HCT116 (cell line): ENCODE measurements at places on chromosomes 11 and 22.

- DNase-seq, result no peak
Observed at GRCh38 chr11:110123003-110123402, 29.8 kb downstream of the ZC3H12C start.

- no peak for DNase-seq
Observed at GRCh38 chr22:42376711-42377554, 55.3 kb downstream of the NFAM1 start.

GRCh38 chr22:36887162-36887561, 26.3 kb upstream of the CSF2RB start:
- no peak for DNase-seq

DNA sequence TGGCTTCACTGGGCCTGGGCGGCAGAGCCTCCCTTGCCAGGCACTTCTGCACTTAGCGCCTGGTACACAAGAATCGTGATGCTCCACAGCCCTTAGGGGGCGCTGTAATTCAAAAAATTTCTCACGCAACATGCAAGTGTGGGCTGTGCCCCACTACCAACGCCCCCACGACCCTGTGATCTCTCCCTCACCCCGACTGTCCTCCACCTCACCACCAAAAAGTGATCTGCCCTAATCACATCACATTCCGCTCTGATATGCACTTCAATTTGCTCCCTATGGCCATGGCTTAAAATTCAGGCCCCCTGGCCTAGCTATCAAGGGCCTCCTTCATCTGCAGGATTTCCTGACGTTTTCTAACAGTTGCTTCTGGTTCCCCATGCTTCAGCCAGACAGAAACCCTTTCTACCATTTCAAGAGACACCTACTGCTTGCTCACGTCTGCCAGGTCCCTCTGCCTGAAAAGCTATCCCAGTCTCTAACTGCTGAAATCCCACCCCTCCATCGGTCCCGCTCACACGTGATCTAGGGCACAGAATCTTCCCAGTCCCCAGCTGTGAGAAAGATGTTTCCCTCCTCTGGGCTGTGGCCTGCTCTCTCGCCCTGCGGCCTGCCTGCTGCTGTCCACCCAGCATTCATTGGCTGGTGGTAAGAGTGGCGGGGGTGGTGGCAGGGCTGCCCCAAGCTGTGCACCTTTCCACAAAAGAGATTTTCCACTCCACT, 27.9 kb upstream of the LRRC32 start:
- DNase-seq, result peak; percentile 34

- DNase-seq, result no peak
Observed at GRCh38 chr22:35275580-35275979, 18.3 kb downstream of the HMGXB4 start.

GRCh38 chr22:49863931-49864330, 10.3 kb downstream of the ZBED4 start:
- no peak for DNase-seq

DNA sequence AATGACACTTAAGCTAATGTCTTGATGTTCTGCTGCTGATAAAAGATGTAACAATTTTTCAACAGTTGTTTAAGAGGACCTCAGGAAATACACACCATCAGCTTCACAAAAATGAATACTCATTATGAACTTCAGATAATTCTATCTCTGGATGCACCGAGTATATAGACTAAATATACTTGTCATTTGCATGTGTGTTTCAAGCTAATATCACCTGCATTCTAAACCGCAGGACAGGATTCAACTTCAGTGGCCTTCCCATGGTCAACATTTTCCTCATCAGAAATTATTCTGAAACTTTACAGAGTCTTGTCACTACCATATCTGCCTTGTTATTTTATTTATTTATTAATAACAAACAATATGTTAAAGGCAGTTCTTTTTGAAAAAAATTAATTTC, 717.0 kb upstream of the CCDC179 start:
- no peak for DNase-seq

DNA sequence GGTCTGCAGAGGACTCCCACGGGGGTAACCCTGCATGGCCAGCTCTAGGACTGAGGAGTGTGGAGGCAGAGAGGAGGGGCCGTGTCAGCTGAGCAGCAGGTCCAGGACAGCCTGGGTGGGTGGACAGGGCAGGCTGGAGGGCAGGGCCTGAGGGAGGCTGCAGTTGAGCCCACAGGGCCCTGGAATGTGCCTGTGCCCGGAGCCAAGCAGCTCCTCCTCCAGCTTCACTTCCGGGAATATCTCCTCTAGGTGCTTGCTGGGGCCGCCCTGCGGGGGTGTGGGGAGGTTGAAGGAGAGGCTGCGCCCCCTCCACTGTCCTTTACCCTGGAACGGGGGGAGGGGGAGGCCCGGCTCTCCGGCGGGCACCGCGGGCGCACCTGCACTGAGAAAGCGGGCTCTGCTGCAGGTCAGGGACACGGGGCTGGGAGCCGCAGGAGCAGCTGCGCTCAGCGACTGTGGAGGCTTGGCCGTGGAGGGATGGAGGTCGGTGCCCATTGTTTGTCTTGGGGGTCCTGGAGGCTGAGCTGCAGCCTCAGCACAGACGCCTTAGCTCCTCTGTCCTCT, 1293.2 kb downstream of the BRD1 start:
- DNase-seq, result no peak

GRCh38 chr11:1160231-1161101, 2.7 kb downstream of the MUC5AC start:
- no peak for DNase-seq

- DNase-seq, result no peak
Observed at GRCh38 chr11:105870516-105871113, 151.4 kb downstream of the MSANTD4 start.

DNA sequence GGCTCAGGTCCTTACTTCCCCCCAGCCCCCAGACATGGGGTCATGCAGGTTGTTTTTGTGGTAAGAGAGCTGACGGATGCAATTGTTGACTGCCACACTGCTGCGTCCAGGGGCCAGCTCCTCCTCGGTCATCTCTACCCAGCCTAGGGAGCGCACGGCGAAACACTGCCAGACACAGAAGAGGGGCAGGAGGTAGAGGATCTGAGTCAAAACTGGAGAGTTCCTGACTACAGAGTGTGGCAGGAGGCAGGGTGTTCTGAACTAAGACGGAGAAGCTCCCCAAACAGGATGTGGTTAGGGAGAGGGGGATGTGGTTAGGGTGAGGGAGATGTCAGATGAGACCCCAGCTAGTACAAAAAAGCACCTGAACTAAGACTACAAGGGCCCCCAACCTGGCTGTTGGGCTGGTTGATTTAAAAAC, 12.3 kb downstream of the SMPD1 start:
- DNase-seq, result no peak

DNA sequence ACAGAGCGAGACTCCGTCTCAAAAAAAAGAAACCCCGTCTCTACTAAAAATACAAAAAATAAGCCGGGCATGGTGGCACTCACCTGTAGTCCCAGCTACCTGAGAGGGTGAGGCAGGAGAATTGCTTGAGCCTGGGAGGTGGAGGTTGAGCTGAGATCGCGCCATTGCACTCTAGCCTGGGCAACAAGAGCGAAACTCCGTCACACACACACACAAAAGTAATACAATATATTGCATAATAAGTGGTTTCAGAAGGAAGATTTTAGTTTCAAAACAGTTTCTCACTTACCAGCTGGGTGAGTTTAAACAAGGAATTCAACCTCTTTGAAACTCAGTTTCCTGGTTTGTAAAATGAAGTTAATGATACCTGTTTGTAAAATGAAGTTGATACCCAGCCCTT, 32.7 kb upstream of the HTR3A start:
- no peak for DNase-seq

GRCh38 chr11:120703358-120704152, 192.0 kb downstream of the GRIK4 start:
- DNase-seq, result no peak

- no peak for DNase-seq
Observed at GRCh38 chr11:66922551-66922950, 35.6 kb downstream of the PC start.

DNA sequence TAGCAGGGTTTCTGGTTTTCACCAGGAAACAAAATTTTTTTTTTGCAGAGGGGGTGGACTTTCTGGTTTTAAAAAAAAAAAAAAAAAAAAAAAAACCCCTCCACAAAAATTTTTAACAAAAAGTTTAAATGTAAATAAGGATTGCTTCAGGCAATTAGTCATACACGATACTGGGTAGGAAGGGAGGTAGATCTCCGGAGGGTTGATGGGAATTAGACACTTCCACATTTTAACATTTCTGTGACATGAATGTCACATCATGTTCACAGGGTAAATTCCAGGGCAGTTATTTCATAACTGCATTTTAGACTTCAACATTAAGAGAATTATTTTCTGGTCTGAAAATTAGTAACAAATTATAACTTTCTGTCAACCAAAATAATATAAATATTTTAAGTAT, 15.9 kb downstream of the NUP98 start:
- DNase-seq, result no peak

GRCh38 chr11:108084811-108085210, 36.6 kb upstream of the ACAT1 start:
- DNase-seq, result no peak

- no peak for DNase-seq
Observed at GRCh38 chr22:33415401-33415800, 357.2 kb upstream of the SYN3 start.

DNA sequence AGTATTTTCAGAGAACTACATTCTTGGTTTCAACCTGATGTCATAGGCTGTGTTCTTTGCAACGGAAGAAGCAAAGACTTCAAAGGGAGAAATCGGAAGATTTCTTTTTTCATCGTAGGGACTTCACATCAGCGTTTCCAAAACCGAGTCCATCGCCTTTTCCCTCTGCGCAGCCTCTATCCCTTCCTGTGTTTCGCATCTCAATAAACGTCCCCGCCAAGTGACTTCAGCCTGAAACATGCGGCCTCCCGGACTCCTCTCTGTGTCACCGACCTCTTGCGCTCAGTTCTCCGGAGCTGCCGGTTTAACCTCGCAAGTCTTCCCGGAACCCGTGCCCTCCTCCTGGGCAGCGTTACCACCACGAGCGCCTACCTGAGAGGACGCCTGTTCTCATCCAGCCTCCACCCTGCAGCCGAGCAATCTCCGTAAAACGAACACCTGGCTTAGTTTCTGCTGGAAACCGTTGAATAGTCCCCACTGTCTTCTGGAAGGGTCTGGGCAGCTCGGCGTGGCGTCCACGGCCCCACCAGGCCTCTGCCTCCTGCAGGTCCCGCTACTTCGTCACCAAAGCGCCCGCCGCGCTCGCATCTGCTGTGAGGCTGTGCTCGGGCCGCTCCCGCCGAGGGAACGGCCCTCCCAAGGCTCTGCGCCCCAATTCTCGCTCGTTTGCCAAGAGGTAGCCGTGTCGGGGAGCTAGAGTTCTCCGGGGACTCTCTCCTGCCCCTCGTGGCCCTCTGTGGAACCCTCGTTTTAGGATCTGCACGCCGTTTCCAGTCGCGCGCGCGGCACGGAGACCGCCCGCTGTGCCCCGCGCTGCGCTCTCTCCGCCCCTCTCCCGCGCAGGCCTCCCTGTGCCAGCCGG, at the start of gene GLB1L3:
GLB1L3 (plus strand) TSS at position 846 of the 862 bp plus-strand sequence. CDS start 362 bp downstream, outside the sequence.
- DNase-seq, result no peak

DNA sequence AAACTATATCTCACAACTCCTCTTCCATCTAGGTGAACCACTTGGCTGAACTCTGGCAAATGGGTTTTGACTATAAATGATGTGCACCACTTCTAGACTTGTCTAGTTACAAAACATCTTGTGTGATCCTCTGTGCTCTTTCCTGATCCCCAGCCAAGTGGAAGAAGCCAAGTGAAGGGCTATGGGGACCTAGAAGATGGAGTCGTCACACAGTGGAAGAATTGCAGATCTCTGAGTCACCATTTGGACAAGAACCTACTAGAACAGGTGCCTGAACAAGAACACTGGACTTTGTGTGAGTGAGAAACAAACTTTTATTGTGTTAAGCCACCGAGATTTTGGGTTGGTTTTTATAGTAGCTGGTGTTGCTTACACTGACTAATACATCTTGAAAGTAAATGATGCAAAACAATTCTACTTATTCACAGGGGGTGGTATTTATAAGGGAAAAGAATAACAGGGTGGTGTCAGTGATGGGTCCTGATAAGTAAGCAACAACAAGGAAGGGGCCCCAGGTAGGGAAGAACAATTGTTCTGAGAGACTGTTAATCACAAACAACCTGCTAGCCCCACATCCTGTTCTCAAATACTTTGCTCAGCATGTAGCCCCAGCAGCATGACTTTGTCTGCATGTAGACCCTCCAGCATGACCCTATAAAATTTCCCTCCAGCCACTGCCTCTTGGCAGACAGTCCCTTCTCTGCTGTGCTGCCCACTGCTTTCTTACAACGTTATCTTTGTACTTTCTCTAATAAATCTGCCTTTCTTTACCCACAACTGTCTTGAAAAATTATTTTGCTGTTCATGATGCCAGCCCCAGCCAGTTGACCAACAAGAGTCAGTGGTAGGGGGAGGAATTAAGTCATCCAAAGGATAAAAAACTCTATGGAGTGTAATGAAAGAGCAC, 280.7 kb upstream of the PLET1 start:
- DNase-seq, result no peak

GRCh38 chr22:50018608-50019285, 6.2 kb upstream of the IL17REL start:
- DNase-seq, result no peak

GRCh38 chr11:66076561-66076960, 6.5 kb downstream of the PACS1 start:
- DNase-seq, result no peak

DNA sequence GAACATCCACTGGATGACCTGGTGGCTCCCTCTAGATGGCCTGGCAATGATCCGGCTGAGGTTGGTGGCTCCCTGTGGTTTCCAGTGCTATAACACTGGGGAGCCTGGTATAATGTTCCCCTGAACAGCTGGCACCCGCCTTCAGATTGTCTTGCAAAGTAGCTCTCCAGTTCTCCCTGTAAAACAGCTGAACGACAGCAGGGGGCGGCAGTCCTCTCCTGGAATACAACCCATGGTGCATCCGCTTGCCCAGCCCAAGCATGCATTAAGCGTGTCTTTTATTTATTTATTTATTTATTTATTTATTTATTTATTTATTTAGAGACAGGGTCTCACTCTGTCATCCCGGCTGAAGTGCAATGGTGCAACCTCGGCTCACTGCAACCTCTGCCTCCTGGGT, 258.9 kb downstream of the BUD13 start:
- DNase-seq, result peak; percentile 46

DNA sequence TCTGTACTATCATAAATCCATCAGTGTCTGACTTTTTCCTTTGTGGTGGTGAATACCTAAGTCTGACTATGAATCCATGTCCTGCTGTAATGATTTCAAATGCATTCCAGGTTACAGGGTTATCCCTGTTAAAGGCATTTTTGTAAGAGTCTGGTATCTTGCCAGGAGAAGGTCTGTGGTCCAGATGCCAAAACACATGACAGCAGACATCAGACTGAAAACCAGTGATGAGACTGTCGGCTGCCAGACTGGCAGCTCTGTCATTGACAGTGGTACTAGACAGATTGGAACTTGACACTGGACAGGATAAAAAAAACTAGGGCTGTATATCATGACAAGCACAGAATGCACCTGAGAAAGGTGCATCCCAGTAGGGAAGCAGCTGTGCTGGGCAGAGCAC, 301.8 kb upstream of the FAT3 start:
- DNase-seq, result no peak

DNA sequence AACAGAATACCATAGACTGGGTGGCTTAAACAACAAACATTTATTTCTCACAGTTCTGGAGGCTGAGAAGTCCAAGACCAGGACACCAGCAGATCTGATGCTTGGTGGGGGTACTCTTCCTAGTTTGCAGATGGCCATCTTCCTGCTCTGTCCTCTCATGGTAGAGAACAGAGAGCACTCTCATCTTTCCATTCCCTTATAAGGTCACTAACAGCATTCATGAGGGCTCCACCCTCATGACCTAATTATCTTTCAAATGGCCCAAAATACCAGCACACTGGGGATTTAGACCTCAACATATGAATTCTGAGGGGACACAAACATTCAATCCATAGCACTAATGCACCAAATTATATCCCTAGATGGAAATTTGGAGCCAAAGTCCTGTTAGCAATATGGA, 6.1 kb downstream of the STK33 start:
- no peak for DNase-seq
